KG1 (cell line): ENCODE measurements at places on chromosomes 7 and 10.

GRCh38 chr10:75146780-75147179 is 35.3 kb downstream of the SAMD8 start:
- no peak for DNase-seq

DNA sequence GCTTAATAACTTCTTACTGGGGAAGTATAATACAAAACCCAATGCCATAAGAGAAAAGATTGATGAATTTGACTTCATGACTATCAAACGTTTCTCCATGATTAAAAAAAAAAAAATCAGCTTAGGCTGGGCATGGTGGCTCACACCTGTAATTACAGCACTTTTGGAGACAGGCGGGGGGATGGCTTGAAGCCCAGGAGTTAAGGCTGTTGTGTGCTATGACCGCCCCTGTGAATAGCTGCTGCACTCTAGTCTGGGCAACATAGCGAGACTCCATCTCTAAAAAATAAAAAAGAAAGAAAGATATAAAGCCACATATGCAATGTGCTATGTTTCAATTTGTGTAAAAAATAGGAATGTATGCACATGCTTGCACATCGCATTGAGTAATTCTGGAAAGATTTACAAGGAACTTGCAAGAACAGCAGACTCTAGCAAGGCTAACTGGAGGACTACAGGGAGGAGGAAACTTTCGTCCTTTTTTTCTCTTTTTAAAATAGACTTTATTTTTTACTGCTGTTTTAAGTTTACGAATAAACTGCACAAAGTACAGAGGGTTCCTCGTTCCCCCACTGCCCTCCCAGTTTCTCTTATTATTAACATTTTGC is 10.3 kb upstream of the RARRES2 start:
- no peak for DNase-seq

DNA sequence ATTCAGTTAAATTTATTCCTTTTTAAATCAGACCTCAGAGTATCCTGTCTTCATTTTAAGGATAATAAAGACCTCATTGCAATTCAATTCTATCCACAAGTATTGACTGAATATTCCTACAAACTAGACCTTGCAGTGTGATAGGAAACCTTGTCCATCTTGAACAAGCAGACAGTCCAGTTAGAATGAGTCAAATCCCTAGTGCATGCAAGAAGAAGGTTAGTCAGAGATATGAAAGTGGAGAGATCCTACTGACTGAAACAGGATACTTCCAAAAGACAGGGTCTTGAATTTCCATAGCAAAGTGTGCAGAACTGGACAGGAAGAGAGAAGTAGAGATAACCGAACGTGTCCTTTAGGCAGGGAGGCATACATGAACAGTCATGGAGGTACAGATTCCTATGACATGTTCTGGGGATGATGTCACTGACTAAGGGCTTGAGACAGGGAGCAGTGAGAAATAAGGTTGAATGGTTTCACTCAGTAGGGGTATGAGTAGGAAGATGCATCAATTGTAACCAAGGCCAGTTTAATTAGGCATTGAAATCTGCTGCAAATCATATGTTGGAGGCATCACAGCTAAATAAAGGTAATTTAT is 45.2 kb downstream of the PPP1R3A start:
- no peak for DNase-seq

DNA sequence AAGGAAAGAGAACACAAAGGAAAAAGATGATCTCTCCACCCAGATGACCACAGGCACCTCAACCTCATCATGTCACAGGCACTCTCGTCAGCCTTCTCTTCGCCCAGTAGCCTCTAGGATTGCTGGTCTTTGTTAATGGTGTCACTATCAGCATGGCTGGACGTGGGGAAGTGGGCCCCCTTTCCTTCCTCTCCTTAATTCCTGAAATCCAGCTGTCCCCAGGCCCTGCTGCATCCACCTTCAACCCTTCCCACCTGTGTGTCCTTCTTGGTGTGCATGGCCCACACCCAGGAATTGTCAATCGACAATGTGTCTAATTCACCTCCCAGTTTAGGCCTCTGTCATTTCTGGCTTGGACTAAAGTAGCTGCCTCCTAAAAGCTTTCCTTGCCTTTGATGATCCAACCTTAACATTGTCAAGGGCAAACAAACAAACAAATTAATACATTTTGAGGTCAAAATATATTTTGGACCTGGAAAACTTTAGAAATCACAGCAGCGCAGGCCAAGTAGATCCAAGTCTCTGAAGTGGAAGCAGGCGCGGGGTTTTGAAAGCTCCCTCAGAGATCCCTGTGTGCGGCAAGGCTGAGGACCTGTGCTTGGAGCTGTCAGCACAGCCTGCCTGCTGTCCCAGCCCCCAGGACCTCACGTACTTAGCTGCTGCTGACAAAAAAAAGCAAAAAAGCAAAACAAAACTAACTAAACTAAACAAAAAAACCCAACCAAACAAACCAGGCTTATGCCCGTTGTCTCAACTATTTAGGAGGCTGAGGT is 193.3 kb upstream of the LYZL2 start:
- DNase-seq = no peak

DNA sequence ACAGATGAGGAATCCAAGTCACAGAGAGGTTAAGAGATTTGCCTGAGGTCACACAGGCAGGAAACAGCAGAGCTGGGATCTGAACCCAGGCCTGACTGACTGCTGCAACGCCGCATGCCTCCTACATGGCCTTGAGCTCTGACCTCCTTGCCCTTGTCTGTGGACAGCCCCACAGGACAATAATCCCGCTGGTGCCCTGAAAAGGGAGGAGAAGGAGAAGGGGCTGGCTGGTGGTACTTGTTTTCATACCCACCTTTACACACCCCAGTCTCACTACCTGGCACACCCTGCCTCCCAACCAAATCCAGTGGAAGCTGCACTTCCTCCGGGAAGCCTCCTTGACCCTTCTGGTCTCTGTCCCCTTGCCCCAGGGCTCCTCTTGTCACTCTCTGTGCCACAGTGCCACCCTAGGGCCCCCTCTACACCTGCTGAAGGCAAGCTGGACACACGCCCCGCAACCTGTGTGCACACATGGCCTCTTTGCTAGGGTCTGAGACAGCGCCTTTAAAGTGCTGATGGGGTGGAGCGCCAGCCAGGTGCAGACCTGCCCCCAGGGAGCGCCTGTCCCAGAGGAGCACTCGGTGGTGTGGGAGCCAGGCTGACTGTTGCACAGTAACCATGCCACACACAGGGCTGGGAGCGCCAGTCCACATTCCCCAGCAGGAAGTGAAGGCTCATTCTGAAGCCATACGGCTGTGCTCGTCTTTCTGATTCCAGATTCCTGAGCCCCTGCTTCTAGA is 38.6 kb downstream of the ZCCHC24 start:
- no peak for DNase-seq

GRCh38 chr10:51821045-51821444 is 121.7 kb upstream of the CSTF2T start:
- DNase-seq = no peak

GRCh38 chr7:47407821-47408674 is 173.9 kb downstream of the TNS3 start:
- no peak for DNase-seq

- no peak for DNase-seq
These were observed at the start of gene TMEM196 for GRCh38 chr7:19772841-19773760. TSS of gene TMEM196 (minus strand) at chr7:19773617. CDS start at chr7:19772696, 921 bp downstream.

DNA sequence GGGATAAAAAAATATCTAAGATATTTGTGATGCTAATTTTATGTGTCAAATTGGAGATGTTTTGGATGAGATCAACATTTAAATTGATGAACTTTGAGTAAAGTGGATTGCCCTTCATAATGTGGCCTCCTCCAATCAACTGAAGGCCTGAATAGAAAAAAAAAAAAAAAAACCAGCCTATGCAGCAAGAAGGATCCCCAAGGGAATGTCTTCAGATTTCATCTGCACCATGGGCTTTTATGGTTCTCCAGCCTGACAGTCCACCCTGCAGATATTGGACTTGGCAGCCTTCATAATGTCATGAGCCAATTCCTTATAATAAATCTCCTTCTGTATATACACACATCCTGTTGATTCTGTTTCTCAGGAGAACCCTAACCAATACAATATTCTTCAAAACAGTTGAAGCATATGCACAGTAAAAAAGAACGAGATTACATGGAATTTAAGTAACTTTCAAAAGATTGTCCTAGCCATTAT is 316.9 kb upstream of the PLXDC2 start:
- DNase-seq = no peak
